NCI-H2171 (cell line): ENCODE measurements at places on chromosomes 2 and 18.

DNA sequence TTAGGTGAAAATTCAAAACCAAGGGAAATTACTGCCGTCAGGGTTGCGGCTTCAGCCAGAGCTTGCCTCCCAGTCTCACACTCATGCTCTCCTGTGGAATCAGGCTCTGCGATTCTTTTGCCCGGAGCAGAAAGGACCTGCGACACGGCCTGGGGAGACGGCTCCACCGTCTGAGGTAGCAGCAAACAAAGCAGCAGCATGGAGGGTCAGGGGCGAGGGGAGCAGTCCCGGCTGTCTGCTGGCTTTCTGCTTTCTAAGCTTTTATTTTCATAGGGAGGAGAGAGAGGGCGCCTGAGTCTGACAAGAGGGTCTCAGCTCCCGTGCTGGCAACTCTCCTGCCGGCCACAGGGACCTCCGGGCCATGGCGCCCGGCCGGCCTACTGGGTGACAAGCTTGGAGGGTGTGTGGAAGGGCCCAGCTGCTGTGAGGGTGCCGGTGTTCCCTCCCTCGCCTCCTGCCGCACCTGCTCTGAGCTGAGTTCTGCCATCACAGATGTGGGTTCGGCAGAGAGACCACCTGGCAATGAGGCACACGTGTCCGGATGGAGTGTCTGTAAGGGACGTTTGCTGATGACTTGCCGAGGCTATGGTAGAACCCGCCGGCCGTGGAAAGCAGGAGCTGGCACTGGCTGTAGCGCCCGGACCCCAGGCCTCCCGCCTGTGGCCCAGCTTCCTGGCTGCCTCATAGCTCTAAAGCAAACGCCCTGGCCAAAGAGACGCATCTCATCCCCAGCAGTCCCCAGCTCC lies 66.2 kb upstream of the CTDP1 start:
- DNase-seq = no peak

GRCh38 chr2:70656421-70657010 lies 102.9 kb upstream of the TGFA start:
- DNase-seq = no peak

- no peak for DNase-seq
These were observed 111.0 kb downstream of the B3GNT2 start for GRCh38 chr2:62306751-62307468.

- DNase-seq = no peak
These were observed 13.0 kb upstream of the HAT1 start for GRCh38 chr2:171909266-171909665.

GRCh38 chr2:46195819-46196218 lies 101.4 kb upstream of the EPAS1 start:
- DNase-seq = no peak

DNA sequence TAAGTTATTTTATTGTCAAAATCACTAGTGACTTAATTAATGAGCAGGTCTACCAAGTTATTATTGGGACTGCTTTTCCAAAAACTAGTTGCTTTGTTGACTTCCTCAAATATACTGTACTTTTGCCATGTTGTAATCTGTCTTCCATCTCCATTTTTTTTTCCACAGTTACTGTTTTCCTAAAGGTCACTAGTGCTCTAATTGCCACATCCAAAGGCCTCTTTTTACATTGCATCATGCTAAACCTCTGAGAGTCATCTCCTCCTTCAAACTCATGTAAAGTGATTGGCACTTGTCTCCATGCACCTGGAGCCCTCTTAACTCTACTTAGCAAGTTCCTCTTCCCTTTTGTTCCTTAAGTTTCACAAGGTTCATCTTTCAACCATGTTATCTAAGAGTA lies 11.8 kb downstream of the PMAIP1 start:
- DNase-seq = no peak

DNA sequence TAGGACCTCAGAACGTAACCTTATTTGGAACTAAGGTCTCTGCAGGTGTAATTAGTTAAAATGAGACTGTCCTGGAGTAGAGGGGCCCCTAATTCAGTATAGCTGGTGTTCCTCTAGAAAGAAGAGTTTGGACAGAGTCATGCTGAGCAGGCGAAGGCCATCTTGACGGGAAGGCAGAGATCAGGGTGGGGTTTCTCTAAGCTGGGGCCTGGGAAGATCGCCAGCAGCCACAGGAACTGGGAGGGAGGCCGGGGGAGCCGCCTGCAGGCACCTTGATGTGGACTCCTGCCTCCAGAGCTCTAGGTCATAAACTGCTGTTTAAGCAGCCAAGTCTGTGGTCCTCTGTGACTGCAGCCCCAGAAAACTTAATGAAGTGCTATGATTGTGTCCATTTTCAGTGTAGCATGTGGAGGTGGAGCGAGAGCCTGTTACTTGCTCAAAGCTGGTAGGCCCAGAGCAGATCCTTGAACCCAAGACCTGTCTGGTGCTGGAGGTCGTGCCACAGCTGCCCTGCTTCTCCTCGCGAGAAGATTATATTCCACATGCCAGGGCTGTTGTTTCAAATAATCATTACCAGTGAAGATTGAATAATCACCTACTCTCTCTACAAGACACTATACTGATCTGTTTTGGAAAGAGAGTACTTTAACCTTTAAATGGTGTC lies 105.7 kb downstream of the TPO start:
- DNase-seq = no peak

GRCh38 chr2:25977768-25978167 lies 4.5 kb downstream of the KIF3C start:
- peak; percentile 30 for DNase-seq

GRCh38 chr2:86074811-86075210 lies 30.9 kb downstream of the POLR1A start:
- no peak for DNase-seq

DNA sequence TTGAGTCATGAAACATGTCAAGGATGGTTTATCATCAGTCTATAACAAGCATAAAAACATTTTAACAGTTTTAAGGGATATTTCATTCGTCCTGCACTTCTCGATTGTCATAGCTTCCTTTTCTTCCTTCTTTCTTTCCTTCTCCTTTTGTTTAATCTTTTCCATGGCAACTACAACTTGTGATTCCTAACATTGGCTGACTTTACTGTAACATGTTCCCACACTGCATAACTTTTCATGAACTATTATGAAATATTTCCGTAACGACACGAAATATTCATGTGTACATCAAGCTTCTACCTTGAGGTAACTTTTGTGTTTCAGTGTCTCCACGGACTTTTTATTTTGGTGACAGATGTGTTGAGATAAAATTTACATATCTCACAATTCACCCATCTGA lies 134.4 kb downstream of the ACTR3 start:
- DNase-seq = no peak

DNA sequence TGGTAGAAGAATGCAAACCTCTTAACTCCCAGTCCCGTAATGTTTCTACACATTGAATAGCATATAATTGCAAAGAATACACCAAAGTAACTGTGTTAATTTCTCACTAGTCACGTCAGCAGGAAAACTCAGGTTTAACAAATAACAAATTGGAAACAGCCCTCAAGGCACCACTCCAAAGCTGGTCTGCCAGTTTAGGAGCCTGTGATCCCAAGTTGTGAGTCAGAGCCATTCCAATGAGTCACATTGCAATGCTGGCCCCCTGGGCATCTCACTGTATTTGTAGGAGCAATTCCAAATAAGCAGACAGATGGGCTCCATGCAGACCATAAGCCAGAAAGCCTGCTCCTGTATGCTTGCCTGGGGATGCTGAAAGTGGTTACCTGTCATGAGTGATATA lies 143.2 kb upstream of the SETBP1 start:
- DNase-seq = peak; percentile 68

- DNase-seq = no peak
These were observed 34.8 kb downstream of the GPATCH11 start for GRCh38 chr2:37119157-37119556.

DNA sequence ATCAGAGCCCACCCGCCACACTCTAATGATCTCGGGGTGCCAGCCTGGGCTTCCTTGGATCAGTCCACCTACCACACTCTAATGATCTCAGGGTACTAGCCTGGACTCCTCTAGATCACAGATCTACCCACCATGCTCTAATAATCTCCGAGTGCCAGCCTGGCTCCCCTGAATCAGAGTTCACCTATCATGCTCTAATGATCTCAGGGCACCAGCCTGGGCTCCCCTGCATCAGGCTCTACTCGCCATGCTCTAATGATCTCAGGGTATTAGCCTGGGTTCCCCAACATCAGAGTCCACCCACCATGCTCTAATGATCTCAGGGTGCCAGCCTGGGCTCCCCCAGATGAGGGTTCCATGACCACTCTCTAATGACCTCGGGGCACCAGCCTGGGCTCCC lies 48.1 kb downstream of the EIPR1 start:
- no peak for DNase-seq

- DNase-seq = no peak
These were observed 141.9 kb downstream of the MGAT5 start for GRCh38 chr2:134395779-134396178.

- no peak for DNase-seq
These were observed 67.6 kb upstream of the MCFD2 start for GRCh38 chr2:46983065-46983801.

DNA sequence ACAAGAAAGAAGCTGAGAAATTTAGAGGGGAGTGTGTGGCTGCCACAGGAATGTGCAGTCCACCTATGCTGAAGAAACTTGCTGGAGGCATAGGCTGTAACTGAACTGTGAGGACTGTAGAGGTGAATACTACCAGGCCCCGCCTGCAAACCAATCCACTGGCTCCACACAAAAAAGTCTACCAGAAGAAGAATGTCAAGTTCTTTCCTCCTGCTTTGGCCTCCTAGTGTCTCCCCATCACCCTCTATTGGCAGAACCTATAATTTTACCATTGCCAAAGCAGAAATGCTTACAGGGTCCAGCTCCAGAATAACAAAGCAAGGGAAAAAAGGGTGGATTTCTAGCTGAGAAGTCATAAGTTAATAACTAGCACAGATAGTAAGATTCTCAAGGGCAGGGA lies 5.9 kb upstream of the ATP5MC3 start:
- DNase-seq = no peak

- DNase-seq = peak; percentile 47
These were observed 28.5 kb downstream of the CIB4 start for GRCh38 chr2:26612522-26613240.
